ENCODE measurements at places on chromosomes 13 and 19. TPM values are rescaled to one million over a fixed set of nuclear protein-coding genes. Genes with fewer than 3 reads are reported as not detected.

The ECSIT gene
- total RNA-seq, result 43.7 TPM

The TMED1 gene
- 13.3 TPM for total RNA-seq

The IFNL1 gene
- not detected for total RNA-seq

The RASIP1 gene
- 21.2 TPM for total RNA-seq

The CHERP gene
- total RNA-seq, result 56.9 TPM

The COMP gene
- total RNA-seq, result 1.8 TPM

The OR10H3 gene
- not detected for total RNA-seq

The PBX4 gene
- total RNA-seq, result 12.7 TPM

Measured in ureter (tissue), 1 donor.